ENCODE measurements at places on chromosomes 3 and 15.

DNA sequence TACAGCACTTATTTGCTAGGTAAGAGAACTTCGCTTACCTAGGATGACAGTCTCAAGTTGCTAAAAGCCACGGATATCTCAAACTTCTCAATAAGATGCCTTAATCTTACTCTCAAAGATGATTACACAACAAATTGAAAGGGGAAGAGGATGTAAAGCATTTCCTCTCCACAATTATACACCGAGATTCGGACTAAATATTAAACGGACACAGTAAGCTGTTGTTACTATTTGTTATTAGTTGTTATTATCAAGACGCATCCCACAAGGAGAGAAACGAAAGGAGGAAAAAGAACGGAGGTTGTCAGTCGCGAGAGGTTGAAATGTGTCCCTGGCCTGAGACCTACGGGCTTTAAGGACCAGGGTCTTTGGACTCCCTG, 660 bp downstream of the ZNF106 start:
- DNase-seq = no peak

DNA sequence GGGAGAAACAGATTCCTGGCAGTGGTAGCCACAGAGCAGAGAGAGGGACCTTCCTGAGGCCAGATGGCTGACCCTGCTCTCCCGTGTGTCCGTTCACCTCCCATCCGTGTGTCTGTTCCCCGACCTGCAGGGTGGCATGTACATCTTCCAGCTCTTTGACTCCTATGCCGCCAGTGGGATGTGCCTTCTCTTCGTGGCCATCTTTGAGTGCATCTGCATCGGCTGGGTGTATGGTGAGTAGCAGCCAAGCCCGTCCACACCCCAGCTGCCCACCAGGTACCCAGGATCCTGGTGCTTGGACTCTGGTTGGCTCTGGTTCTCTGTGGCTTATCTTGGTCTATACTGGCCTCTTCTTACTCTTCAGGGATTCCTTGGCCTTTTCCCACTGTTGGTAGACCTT, 59.5 kb upstream of the SLC6A1 start:
- no peak for DNase-seq

- DNase-seq = no peak
Observed at GRCh38 chr3:139310474-139310933, 33.3 kb upstream of the MRPS22 start.

GRCh38 chr15:64763021-64763420, 12.4 kb downstream of the RBPMS2 start:
- no peak for DNase-seq

DNA sequence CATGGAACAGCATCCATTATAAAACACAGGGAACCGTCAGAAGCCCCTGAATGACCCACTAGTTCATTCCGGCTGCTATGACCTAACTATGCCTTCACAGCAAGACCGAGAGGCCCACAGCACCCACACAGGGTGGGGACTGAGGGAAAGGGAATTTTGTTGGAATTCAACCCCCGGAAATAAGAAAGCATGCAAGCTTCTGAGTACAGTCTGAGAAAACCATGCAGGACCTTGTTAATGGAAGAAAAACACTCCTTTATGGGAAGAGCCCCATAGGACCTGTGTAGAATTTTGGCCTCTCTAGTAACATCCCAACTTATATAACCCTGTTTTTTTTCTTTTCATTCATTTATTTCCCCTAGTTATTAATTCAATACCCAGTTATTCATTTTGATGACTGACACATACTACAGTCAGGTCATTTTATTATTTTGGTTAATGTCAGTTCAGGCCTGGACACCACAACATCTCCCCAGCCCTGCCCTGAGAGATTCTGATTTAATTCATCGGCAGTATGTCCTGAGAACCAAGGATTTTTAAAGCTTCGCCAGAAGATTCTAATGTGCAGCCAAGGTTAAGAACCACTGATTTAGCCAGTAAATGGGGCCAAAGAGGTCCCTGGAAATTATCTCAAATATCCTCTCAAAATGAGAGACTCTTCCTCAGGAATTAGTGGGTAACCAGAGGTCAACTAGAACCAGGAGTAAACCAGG, 231.6 kb upstream of the GOLGA6L4 start:
- no peak for DNase-seq

DNA sequence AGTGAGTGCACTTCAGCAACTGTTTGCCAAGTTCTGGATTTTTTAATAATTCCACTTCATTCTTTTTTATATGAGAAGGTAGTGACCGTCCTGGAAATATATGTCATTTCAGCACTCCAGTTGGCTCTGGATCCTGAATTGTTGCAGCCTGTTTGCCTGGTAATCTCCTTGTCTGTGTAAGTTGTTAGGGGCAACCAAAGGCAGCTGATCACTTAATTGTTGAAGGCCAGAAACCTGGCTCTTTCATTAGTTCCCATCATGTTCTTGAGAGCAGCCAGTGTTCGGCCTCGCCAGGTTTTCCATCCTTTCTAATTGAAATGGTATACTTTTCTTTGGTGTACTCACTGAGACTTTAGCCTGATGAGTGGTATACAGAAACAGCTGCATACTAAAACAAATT, 168.6 kb downstream of the SOX2 start:
- no peak for DNase-seq

DNA sequence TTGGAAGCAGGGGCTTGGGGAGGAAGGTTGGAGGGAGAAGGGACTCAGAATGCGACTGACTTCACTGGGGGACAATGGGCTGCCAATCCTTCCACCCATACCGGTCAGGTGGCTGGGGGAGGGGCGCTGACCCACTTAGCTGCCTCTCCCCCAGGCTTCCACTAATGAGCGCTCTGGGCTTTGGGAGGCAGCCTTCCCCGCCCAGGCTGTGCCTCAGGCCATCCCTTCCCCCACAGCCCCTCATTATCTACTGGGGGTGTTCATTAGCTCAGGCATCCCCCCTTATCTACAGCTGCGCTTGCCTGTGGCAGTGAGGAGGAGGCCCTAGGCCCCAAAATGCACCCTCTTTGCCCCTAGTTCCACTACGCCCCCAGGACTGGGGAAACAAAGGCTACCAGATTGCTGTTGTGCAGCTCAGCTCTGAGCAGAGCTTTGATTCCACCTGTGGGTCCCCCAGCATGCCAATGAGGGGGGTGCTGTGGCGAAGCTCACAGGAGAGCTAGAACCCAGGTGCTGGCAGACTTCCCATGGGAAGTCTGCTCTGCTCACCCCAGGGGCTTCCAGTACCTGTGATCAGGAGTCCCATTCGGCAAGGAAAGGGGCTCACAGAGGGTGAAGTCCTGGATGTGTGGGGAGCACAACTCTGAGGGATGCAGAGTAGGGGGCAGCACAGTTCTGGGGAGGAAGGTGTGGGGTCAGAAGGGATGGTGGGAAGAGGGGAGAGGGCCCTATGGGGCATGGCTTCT, 29.4 kb upstream of the SEMA3F start:
- DNase-seq = no peak

GRCh38 chr15:88246666-88247446, 9.7 kb downstream of the NTRK3 start:
- peak; percentile 84 for DNase-seq
